ENCODE measurements at places on chromosomes 13 and 19.

DNA sequence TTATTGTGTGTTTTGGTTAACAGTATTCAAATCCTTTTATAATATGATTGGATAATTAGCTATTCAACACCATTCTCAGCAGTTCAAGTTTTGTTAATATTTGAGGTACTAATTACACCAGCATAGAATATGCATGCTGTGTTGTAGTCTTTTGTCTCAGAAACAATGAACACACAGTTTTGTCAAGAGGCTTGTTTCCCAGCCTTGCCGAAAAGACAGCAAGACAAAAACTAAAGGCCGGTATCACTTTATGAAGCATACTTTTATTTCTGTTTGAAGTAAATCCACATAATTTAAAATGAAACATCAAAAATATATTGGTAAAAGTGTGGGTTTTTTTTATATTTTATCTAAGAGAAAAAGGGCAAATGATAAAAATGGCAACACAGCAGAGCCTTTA lies 7.5 kb downstream of the GPR180 start:
- no peak for DNase-seq

- no peak for DNase-seq
Measured at GRCh38 chr13:67299072-67299635, 69.0 kb upstream of the PCDH9 start.

DNA sequence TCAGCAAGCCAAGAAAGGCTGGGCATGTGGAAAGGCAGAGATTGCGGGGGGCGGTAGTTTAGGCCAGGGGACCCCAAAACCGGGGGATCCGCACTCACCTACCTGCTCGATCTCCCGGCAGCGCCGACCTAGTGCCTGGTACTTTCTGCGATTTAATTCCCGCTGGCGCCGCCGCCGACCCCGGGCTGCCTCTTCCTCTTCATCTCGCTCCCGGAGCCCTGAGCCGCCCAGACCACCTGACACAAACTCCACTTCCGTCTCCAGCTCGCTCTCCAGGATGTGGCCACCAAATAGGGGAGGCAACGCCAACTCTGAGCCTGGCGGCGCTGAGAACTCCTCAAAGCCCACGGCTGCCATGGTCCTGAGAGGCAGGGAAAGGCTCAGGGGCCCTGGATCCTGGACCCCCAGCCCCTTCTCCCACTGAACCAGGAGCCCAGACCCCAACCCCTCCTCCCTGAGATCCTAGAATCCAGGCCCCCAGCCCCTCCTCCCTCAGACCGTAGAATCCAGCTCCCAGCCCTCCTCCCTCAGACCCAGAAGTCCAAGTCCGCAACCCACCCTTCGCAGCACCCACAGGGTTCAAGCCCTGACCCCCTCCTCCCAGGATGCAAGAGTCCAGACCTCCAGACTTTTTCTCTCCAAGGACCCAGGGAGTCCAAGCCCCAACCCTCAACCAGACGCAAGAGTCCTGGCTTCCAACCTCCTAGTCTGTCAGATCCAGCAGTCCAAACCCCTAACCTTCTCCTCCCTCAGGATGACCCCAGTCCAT lies 933 bp downstream of the TFPT start:
- no peak for DNase-seq

GRCh38 chr13:103430368-103430767 lies 364.2 kb upstream of the SLC10A2 start:
- DNase-seq, result no peak

DNA sequence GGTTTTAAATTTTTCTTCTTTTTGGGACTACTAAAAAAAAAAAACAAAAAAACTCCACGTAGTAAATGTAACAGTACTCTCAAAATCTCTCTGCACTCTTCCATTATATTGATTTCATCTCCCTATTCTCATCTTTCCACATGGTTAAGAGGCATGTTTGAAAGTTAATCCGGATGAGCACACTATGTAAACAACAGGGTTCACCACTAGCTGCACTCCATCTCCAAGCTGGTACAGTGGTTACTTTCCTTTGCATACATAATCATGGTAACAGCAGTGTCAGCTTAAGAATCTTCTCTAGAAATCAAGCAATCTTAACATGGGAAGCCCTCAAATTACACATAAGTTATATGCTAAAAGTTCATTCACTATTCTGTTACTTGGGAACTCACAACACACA lies 92.6 kb downstream of the MIPEP start:
- no peak for DNase-seq

GRCh38 chr19:13366529-13367143 lies 139.6 kb downstream of the CACNA1A start:
- peak; percentile 1 for DNase-seq

DNA sequence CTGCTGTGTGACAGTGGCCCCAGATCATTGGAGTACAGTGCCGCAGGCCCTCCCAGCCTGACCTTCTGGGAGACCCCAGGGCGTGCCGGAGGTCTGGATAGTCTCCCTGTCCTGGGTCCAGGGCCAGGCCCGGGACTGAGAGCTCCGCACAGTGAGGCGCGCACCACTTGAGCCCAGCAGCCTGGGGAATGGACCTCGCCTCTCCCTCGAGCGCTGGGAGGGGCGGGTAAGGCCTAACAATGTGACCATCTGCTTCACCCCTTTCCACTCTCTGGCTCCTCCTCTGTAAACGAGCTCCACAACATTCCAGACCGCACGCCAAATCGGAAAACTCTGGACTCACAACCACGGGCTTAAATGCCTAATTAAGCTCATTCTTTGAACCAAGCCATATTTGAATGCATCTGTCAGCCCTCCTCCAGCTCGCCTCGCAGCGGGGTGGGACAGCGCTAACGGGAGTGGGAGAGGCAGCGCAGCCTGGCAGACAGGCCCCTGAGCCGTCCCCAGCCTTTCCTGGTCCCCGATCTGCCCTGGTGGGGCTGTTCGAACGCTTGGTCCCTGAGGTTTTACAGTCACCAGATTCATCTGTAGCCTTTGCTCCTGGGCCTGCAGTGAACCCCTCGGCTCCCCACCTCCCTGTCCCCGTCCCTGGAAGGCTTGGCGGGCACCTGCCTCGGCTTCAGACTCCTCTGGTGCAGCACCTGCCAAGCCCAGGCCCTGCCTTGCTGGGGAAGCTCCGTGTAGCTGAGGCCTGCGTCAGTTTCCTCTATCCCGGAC lies 120.7 kb upstream of the VSTM2B start:
- DNase-seq, result peak; percentile 95

DNA sequence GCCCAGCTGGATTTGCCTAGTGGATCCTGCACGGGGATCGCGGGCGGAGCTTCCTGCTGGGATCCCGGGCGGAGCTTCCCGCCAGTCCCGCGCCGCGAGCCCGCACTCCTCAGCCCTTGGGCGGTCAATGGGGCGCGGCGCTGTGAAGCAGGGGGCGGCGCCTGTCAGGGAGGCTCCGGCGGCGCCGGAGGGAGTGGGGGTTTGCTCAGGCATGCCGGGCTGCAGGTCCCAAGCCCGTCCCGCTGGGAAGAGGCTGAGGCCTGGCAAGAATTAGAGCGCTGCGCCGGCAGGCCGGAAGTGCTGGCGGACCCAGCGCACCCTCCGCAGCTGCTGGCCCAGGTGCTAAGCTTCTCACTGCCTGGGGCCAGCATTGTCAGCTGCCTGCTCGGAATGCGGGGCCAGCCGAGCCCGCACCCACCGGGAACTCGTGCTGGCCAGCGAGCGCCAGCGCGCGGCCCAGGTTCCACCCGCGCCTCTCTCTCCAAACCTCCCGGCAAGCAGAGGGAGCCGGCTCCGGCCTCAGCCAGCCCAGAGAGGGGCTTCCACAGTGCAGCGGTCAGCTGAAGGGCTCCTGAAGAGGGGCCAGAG lies 119.6 kb downstream of the PRR20E start:
- DNase-seq, result no peak

GRCh38 chr19:46442808-46443450 lies 14.2 kb upstream of the PNMA8C start:
- DNase-seq, result no peak

DNA sequence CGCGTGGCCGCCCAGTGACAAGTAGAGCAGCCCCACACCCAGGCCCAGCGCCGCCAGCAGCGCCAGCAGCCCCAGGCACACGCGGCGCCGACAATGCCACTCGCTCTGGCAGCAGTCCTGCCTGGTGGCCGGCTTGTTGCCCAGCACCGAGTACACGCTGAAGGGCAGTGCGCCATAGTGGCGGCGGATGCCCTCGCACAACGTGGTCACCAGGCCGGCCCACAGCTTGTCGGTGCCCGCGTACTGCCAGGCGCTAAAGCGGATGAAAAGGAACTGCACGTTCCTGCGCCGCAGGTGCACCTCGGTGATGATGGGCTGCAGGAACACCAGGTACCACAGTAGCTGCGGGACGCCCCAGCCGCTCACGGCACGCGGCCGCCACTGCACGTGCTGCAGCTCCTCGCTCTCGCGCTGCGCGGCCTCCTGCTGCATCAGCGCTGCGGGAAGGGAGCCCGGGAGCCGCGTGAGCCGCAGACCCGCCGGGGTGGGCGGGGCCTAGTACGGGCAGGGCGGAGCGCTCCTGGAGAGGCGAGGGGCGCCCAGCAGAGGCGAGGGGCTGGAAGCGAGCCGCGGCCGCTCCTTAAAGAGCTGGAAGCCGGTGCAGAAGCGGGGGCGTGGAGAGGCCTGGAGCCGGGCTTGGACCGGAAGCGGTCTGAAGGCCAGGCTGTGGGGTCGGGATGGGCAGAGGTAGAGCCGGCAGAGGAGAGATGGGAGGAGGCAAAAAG lies 7.3 kb downstream of the NKPD1 start:
- DNase-seq, result no peak

DNA sequence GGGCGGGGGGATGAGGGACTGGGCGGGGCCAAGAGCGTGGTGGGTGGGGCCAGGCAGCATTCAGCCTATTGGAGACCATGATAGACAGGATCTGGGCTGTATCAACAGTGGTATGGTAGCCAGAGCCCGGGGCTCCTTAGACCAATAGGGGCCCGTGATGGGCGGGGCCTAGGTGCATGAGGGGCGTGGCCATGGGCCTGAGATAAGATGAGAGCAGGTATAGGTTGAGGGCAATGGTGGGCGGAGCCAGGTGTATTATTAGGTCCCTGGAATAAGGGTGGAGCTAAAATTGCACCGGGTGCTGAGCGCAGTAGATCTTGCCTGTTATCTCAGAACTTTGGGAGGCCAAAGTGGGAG lies 5.3 kb downstream of the ABCA7 start:
- DNase-seq, result no peak

- peak; percentile 75 for DNase-seq
Measured at GRCh38 chr13:93355094-93355493, 128.5 kb downstream of the GPC6 start.

DNA sequence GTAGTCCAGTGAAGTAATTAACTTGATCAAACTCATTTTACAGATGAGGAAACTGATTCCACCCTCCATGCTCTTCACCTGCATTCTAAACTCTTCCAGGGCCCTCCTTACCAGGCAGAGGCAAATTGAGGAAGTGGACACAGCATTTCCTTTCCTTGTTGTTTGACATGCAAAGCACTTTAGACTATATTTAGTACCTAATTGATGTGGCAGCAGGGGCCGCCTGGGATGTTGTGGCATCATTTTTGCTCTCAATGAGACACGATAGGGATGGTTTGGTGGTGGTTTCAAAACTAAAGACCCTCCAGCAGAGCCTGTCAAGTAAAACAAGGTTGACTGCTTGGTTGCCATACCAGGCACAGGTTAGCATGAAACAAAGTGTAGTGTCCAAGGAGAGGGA lies 7.9 kb downstream of the SIPA1L3 start:
- DNase-seq, result peak; percentile 26

- no peak for DNase-seq
Measured at GRCh38 chr19:1085676-1086442, 9.3 kb downstream of the POLR2E start.

GRCh38 chr13:97306645-97307044 lies 84.5 kb downstream of the MBNL2 start:
- no peak for DNase-seq

GRCh38 chr13:98524391-98524790 lies 52.5 kb downstream of the STK24 start:
- no peak for DNase-seq

DNA sequence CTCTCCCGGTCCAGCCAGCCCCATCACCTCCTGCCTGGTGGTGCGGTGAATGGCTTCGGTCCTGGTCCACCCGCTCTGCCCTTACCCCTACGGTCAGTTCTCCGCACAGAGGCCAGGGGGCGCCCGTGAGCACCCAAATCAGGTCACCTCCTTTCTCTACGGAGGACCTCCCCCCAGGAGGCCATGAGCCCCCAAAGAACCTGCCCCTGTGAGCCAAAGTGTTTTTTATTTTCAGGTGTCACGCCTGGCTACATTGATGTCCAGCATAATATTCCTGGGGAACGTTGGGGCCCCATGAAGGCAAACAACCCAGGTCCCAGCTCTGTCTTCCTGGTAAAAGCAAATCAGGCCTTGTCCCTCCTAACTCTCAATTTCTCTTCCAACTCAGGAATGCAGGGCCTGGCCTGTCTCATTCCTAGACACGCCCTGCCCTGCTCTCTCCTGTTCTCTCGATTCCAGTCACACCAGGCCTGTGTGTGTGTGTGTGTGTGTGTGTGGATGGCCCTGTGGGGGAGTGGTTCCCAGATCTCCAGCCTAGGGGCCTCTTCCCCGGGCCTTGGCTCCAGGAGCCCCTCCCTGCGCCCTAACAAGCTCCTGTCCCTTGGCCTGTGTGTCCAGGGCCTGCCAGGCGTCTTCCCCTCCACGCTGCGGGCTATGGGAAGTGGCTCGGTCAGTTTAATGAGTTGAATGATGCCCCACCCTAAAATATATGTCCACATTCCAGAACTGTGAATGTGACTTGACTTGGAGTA lies 9.7 kb upstream of the GIPC1 start:
- no peak for DNase-seq

- no peak for DNase-seq
Measured at GRCh38 chr19:46191356-46191755, 38.2 kb upstream of the IGFL1 start.

DNA sequence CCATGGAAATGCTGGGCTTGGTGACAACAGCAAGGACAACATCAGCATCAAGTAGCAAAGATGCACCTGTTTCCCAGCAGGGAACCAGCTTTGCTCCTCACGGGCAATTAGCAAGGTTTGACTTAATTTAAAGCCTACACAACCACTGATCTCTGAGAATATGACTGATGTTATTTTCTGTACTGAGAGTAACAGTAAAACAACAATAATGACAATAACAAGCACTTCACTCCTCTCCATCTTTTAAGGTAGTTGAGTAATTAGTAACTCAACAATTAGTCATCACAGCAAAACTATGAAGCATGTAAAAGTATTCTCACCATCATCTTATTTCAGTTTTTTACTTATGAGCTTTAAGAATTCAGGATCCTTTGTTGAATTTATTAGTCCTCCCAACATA lies 37.3 kb downstream of the ENOX1 start:
- peak; percentile 15 for DNase-seq

GRCh38 chr13:71054358-71054757 lies 812.6 kb downstream of the DACH1 start:
- no peak for DNase-seq

DNA sequence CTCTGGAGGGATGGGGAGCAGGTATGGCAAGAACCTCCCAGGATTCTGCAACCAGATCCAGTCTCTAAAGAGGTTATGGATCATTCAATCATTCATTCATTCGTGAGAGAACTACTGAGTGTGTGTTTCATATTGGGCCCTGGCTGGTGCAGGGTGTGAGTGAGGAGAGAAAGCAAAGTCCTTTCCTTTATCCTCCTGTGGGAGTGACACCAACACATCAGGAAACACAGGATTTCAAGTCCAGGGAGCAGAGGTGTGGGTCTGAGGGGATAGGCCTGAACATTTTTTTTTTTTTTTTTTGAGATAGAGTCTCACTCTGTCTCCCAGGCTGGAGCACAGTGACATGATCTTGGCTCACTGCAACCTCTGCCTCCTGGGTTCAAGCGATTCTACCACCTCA lies 3.3 kb downstream of the CEACAM1 start:
- DNase-seq, result no peak
